ENCODE measurements at places on chromosomes 13 and 19.

DNA sequence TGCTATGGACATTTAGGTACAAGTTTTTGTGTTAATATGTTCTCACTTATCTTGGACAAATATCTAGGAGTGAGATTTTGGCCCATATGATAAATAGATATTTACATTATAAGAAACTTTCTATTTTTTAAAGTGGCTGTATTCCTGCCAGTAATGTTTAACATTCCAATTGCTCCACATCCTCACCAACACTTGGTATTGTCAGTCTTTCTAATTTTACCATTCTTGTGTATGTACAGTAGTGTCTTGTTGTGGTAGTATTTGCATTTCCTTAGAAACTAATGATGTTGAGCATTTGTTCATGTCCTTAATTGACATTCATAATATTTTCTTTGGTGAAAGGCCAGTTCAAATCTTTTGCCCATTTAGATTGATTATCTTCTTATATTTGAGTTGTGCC, 171.4 kb upstream of the TSHZ3 start:
- DNase-seq: no peak

GRCh38 chr19:6796278-6796677, 23.8 kb downstream of the VAV1 start:
- no peak for DNase-seq

- no peak for DNase-seq
Observed at GRCh38 chr19:788686-788982, 8.6 kb upstream of the PTBP1 start.

DNA sequence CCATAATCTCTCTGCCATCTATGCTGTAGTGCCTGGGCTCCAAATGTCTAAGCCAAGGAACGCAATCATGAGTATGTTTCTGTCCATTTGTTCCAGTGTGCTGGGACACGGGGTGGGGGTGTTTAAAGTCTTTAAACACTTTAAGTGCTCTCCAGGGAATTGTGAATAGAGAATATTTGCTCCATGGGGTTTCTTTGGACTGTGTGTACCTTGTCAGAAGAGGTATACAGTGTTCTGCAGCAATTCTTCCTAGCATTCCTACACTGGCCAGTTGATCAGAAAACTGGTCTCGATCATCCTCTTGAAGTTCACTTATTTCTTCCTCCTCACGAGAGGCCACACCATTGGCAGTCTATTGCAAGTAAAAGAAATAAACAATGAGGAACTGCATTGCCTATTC, 35.1 kb upstream of the EEF1AKMT1 start:
- DNase-seq: no peak

GRCh38 chr19:58521651-58522050, 2.0 kb upstream of the ZBTB45 start:
- DNase-seq: no peak

- DNase-seq: peak; percentile 35
Observed at GRCh38 chr13:41463838-41464602, 6.7 kb downstream of the RGCC start.

GRCh38 chr13:72692884-72693514, 34.4 kb downstream of the MZT1 start:
- no peak for DNase-seq
